ENCODE measurements at places on chromosomes 4 and X. TPM values are rescaled to one million over a fixed set of nuclear protein-coding genes. Genes with fewer than 3 reads are reported as not detected.
A peak's percentile ranks its signal among the peaks of the same experiment; 100 is the strongest.

DNA sequence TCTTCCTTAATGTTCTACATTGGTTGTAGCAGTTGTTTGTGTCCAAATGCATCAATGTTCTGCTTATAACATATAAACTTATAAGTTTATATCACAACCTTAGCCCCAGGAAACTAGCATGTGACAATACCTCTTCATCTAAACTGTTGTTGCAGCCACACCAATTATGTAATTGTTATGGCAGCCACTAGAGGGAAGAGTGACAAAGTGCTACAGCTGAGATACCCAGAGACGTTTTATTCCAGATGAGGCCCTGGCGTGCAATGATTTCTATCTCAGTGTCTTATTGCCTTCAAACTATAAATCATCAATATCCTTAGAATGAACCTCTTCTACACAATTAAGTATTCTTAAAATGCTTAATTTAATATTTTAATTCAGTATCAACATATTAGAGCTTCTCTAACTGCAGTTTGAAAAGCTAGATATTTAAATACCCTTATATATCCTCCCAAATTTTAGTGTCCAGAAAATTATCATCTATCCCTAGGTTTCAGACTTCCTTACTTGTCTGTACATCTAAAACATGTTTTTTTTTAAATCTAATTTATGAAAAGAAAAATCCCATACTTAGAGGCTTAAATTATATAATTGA is 171.6 kb downstream of the PCDH10 start:
- peak; percentile 7 for DNase-seq

GRCh38 chr4:185955151-185955770 is 113.7 kb upstream of the TLR3 start:
- no peak for DNase-seq

GRCh38 chr4:142322996-142323395 is 523.1 kb downstream of the INPP4B start:
- DNase-seq: no peak

- DNase-seq: no peak
Measured at GRCh38 chrX:17968367-17968766, 107.3 kb upstream of the RAI2 start.

Gene NPFFR2
- total RNA-seq: 0.43 TPM

- DNase-seq: no peak
Measured at GRCh38 chrX:49901048-49901447, 21.3 kb upstream of the CLCN5 start.

Gene MAGEA4
- total RNA-seq: not detected

Gene NXF2B
- total RNA-seq: not detected

- DNase-seq: no peak
Measured at GRCh38 chrX:47579537-47579936, 2.7 kb upstream of the TIMP1 start.

- peak; percentile 88 for DNase-seq
Measured at GRCh38 chr4:573122-573892, 2.8 kb downstream of the TMEM271 start.

- DNase-seq: peak; percentile 9
Measured at GRCh38 chr4:16794816-16795445, 103.5 kb downstream of the LDB2 start.

GRCh38 chrX:47169726-47170515 is 23.7 kb upstream of the UBA1 start:
- peak; percentile 61 for DNase-seq

DNA sequence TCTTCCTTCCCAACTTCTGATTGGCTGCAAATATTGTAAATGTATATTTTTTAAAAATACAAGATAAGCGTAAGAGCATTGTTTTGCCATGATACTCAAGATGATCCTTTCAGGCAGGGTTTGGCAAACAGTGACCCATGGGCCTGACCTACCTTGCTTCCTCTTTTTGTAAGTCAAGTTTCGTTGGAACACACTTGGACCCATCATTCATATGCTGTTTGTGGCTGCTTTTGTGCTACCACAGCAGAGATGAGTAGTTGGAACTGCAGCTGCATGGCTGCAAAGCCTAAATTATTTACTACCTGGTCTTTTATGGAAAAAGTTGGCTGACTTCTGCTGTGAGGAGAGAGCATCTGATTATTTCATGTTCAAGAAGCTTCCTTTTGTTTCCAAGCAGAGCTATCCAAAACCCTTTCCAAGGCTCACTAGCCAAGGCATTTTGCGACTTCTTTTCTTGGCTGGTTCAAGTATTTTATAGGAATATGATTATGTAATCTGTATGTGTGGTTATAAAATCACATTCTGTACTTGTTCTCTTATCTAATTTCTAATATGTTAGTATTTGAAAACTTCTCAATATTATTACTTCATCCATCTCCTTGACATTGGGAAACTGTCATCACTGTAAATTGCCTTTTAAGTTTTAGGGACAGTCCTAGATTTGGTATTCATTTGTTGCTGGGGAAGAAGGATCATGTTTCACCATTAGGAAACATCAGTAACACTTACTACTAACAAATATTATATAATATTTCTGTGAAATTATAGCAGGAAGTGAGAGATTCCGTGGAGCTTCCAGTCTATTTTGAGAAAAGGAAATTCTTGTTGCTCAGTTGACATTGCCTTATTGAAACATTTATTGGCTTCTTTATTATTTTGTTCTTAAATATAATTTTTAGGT is 109.2 kb downstream of the ARHGAP10 start:
- DNase-seq: no peak

DNA sequence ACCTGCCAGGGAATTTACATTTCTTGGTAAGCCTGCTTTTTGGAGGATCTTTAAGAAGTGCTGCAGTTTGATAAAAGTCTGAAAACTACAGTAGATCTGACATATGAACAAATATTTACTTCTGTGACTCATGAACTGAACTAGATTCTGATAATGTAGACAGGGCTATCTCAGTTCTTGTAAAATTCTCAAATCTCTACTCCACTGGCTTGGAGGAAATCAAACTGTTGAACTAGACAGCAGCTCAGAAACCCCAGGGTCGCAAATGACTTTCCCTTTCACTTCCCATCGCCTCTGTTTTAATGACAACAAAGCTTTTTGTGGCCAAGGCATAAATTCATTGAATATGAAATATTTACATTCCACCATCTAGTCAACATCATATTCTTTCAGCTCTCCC is 15.4 kb upstream of the OCIAD1 start:
- DNase-seq: no peak

DNA sequence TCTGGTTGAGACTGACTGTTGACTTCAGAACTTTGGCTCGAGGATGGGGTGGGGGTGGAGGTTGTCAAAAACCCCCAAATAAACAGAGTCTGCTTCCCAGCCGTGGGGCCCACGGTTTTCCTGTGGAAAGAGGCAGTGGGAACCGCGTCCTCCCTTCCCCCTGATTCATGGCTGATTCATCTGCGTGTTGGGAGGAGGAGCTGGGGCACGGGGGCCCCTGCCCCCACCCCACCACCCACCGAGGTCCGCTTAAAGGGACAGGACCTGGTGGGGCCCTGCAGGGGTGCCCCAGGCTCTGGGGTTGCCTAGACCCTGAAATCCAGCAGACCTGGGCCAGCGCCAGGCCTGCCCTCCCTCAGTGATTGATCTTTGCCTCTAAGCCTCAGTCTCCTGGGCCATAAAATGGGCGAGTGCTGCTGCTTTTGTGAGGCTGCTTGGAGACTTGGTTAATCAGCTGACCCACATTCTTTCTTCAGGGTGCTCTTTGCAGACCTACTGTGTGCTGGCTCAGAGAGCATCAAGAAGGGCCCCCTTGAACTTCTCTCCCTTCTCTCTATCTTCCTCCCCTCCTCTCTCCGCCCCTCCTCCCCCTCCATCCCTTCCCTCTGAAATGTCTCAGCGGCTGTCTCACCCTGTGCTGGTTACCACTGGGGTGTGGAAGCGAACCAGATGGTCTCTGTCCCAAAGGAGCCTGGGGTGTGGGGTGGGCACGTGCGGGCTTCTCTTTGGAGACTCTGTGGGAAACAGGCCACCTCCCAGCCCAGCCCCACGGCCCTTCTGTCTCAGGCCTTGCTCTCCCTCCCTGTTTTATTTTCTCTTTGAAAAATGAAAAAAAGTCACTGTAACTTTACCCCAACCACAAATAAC is 9.1 kb downstream of the HTRA3 start:
- no peak for DNase-seq

- no peak for DNase-seq
Measured at GRCh38 chr4:20217951-20218350, 33.8 kb upstream of the SLIT2 start.

- peak; percentile 63 for DNase-seq
Measured at GRCh38 chrX:57172544-57172943, 35.3 kb upstream of the SPIN2A start.

DNA sequence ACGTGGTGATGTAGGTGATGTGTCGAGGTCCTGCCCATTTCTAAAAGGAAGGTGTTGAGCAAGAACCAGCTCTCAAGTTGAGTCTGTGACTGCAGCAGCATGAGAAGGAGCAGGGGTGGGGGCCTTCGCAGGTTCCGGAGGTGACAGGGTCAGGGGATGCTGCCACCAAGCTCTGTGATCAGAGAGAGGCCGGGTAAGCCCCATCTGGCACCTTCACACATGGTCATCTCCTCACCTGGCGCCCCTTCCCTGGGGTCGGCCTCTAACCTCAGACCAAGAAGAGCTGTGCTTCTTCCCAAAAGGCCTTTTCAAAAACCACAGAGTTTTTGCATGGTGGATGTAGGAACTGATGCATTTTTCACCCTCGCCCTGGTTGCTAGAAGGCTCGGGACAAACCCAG is 137.6 kb downstream of the CPZ start:
- DNase-seq: no peak

Gene RNF128
- 0.43 TPM for total RNA-seq

- DNase-seq: no peak
Measured at GRCh38 chr4:169114341-169114974, 104.4 kb upstream of the CBR4 start.

DNA sequence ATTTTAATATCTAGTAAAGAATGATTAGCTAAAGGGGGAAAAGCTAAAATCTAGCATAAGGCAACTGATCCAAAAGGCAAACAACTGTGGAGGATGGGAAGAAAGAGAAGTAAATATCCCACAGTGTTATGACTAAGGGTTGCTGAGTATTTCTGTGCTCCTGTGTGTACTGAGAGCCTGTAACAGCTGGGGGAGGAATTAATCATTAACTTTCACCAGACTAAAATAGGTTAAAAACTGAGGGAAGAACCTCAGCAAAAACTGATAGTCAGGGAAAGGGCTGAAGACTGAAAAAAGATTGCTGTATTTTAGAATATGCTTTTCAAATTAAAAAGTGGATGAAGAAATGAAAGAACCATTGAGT is 365.9 kb downstream of the CXXC4 start:
- no peak for DNase-seq

GRCh38 chr4:104491481-104492182 is 3.1 kb downstream of the CXXC4 start:
- peak; percentile 55 for DNase-seq

DNA sequence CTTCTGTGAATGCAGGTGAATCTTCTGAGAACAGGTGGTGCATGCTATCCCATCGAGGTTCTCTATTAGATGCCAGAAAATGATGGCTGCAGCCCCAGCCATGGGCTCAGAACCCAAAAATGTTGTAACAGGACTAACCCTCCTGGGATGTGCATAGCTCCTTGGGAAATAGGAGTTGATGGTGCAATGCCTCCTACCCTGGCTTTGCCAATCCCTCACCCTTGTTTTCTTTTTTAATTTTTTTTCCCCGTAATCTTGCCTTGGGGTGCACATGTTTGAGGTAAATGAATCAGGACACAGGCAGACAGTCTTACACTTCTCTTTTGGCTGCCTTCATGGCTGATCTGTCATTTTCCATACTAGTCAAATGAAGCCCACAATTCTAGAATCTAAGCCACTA is 96.6 kb downstream of the KIT start:
- DNase-seq: no peak

- DNase-seq: no peak
Measured at GRCh38 chr4:7499661-7500060, 64.9 kb upstream of the PSAPL1 start.

GRCh38 chr4:121370729-121371325 is 10.0 kb downstream of the QRFPR start:
- peak; percentile 44 for DNase-seq

DNA sequence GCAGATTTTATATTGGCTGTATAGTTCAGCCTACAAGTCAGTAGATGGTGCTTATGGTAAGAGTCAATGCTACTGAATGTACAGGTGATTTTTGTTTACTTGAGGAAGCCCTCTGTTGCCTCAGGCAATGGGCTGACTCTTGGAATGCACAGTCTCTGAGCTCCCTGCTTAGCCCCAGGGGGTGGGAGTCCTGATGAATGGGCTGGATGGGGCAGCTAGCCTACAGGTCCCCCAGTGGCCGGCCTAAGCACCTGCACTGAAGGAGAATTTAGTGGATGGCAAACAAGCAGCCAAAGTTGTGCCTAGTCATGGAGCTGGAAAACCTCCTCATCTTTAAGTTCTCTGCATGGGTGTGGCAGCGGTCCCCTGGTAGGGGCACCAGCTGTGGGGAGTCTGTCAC is 101.8 kb upstream of the CXorf51B start:
- no peak for DNase-seq

- no peak for DNase-seq
Measured at GRCh38 chr4:144340931-144341330, 200.4 kb upstream of the GYPA start.

Gene PAGE1
- total RNA-seq: not detected

DNA sequence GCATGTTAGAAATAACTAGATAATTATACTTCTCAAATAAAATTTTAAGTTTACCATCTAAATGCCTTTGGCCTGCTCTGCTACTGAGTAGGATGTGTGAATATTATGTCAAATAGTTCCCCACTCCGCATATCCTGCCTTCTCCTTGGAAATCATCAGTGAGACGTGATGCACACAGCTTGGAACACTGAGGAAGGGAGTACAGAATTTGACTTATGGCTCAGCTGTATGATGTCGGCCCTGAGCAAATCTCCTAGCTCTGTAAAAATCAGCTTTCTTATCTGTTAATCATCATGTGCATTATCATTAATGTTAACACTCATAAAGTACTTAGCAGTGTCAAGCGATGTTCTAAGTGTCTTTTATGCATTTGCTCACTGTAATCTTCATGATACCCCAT is 241.0 kb upstream of the ANKRD50 start:
- DNase-seq: no peak

DNA sequence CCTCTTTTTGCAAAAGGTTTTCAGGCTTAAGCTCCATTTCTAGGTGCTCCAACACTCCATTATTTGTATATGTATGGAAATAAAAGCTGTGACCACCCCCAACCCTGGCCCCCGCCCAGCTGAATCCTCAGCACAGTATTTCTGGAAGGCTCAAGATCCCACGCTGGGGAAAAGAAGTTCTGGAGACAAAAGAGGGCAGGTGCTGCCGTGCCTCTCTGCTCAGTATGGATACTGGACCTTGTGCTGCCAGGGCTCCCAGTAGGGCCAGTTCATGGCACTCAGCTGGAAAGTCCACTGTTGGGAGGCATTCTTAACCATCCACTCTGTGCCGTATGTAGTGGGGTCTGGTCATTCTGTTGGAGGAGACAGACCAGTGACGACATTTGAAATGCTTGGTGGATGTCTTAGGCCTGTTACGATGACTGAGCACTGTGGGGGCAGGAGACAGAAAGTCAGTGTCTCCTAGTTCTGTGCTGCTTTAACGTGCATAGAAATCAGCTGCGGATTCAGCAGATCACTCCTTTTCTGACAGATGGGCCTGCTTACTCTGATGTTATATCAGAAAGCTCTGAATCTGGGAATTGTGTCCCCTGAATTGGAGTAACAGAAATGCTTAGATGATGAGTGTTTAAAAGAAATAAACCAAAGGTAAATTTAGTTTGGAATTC is 48.4 kb upstream of the MSANTD1 start:
- no peak for DNase-seq

Gene GATA1
- total RNA-seq: not detected

GRCh38 chr4:153651587-153651986 is 32.5 kb upstream of the TLR2 start:
- DNase-seq: no peak

- no peak for DNase-seq
Measured at GRCh38 chr4:56438766-56439165, 2.7 kb downstream of the PAICS start.

Measured in G401 (cell line).